Activated CD4-positive, alpha-beta T cell treated with anti-CD3 and anti-CD28 coated beads for 24 hours (primary cell): ENCODE measurements at places on chromosomes 1 and 21.
A peak's percentile ranks its signal among the peaks of the same experiment; 100 is the strongest.

DNA sequence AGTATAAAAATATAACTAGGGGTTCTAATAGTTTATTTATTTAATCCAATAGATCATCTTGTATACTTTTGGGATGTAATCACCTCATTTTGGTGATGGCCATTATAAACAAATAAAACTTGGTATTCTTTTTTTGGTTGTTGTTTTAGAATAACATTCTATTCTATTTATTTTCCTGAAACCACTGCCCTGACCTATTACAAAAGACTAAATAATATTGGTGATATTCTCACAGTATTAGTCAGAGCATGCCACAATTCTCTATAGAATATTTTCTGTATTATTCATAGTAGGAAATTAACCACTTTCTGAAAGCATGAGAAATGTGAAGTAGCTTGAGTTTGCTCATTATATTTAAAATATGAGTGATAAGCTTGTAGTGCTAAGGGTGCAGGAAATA lies 54.1 kb upstream of the LRRC7 start:
- DNase-seq, result no peak

GRCh38 chr1:215597961-215598360 lies 30.9 kb downstream of the KCTD3 start:
- no peak for DNase-seq

DNA sequence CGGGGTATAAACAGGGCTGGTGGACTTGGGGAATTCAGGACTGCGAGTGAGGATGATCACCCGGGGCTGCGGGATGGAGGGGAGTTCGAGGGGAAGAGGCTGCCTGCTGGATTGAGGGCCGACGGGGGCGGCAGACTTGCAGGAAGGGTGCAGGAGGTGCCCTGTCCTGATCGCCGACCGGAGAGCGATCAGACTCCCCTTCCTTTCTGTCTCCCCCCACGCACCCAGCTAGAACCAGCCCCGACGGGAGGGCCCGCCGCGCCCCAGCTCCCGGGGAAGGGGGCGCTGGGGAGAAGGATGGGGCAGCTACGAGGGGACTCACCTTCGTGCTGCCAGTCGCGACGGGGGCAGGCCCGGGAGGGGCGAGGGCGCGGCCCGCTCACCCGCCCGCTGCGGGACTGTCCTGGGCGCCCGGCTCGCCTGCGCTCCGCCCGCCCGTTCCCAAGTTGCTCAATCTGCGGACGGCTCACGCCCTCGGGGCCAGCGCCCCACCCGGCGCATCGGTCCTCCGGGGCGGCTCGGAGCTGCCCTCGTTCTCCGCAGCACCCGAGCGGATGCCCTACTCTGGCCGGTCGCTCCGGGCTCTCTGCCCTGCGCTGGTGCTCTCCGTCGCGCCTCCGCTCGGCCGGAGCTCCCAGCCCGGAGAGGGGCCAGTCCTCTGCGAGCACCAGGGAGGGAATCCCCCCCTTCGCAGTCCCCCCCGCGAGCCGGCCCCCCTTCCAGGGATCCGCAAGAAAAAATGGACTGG lies at the start of gene RSPO1:
TSS of gene RSPO1 (minus strand) at position 649 of the 748 bp plus-strand sequence. CDS start 5,231 bp downstream, outside the sequence.
- no peak for DNase-seq

GRCh38 chr1:171258429-171258828 lies 10.1 kb downstream of the FMO1 start:
- DNase-seq, result no peak

- no peak for DNase-seq
Measured at GRCh38 chr1:200923601-200924000, 28.9 kb downstream of the INAVA start.

GRCh38 chr21:42513985-42514882 lies 582 bp downstream of the SLC37A1 start:
- peak; percentile 50 for DNase-seq
